ENCODE measurements at places on chromosomes 4 and X. TPM values are rescaled to one million over a fixed set of nuclear protein-coding genes. Genes with fewer than 3 reads are reported as not detected.

Gene DCAF4L1
- total RNA-seq = 0.18 TPM

Gene PNMA6A
- total RNA-seq = 7.6 TPM

Gene CFI
- total RNA-seq = not detected

Gene DCAF8L2
- total RNA-seq = not detected

Gene CORIN
- total RNA-seq = 0.36 TPM

- peak overlapping the region; percentile 78 for H3K4me3 ChIP-seq
- H3K4me1 ChIP-seq = no peaks in the 10 kb centered on the region
- peaks cover 7% of the 10 kb centered on the region for H3K27me3 ChIP-seq
- no peak for DNase-seq
Observed at GRCh38 chr4:182447767-182448280, 204.6 kb downstream of the TENM3 start.

DNA sequence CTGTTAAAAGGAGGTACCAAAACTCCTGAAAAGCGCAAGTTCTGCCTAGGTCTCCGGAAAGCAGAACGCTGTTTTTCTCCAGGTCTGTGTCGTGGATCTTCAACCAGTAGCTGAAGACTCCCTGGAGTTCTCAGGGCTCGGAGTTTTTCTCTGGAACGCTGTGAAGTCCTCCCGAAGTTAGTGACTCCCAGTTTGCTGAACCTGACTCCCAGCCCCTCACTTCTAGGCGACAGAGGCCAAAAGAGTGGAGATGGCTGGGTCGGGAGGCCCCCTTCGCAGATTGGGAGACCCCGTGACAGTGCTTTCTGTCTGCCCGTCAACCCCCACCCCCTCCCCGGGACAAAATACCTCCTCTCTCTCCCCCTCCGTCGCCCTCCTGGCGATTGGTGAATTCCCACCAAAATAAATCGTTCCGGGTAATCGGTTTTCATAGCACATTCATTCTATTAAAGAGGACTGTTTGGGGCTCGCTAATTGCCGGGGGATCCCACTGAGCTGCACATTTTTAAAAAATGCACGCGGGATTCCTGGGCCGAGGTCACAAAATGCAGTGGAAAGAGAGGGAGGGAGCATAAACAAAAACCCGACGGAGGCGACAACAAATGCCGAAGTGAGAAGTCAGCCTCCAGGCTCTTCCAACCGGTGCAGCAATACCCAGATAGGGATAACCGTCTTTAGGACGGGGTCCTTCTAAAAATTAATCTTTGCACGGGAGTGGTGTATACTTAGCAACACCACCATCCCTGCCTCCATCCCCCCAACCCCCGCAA, 4.0 kb upstream of the MSX1 start:
- H3K27me3 ChIP-seq = peaks cover 97% of the 10 kb centered on the region
- H3K4me3 ChIP-seq = peak overlapping the region; percentile 36
- H3K27ac ChIP-seq = peak overlapping the region; percentile 59

- no peak overlapping the region for H3K27ac ChIP-seq
- H3K4me1 ChIP-seq = no peaks in the 10 kb centered on the region
- no peak for DNase-seq
- no peak overlapping the region for H3K4me3 ChIP-seq
- H3K36me3 ChIP-seq = peaks cover 83% of the 10 kb centered on the region
- no peaks in the 10 kb centered on the region for H3K27me3 ChIP-seq
Observed at GRCh38 chr4:118765399-118765798, 70.5 kb downstream of the SEC24D start.

- no peaks in the 10 kb centered on the region for H3K27me3 ChIP-seq
- no peak for DNase-seq
- no peak overlapping the region for H3K27ac ChIP-seq
- H3K4me1 ChIP-seq = no peaks in the 10 kb centered on the region
Observed at GRCh38 chrX:13284570-13284969, 35.3 kb downstream of the ATXN3L start.

- H3K27me3 ChIP-seq = no peaks in the 10 kb centered on the region
- no peaks in the 10 kb centered on the region for H3K4me1 ChIP-seq
- H3K36me3 ChIP-seq = no peaks in the 10 kb centered on the region
- H3K4me3 ChIP-seq = no peak overlapping the region
- H3K27ac ChIP-seq = no peak overlapping the region
Observed at GRCh38 chr4:123488916-123489315, 92.3 kb downstream of the SPRY1 start.

DNA sequence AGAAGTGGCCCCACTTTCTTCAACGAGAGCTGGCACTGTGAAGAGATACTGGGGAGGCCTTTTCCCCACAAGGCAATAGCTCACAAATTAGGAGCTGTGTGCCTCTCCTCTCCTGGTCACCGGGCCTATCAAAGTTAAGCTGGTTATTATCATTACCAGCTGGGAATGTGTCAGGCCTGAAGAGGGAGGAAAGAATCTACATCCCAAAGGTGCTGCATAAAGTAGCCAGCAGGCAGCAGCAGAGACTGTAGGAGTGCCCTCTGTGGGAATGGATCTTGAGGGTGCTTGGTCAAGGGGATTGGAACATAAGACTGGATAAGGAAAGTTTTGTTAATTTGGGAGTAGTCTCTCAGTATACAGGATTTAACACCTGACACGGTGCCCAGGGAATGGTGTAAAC, 9.1 kb upstream of the TMPRSS11D start:
- DNase-seq = peak; percentile 80
- H3K27me3 ChIP-seq = no peaks in the 10 kb centered on the region
- peaks cover 8% of the 10 kb centered on the region for H3K4me1 ChIP-seq
- H3K36me3 ChIP-seq = no peaks in the 10 kb centered on the region
- H3K27ac ChIP-seq = no peak overlapping the region
- H3K4me3 ChIP-seq = no peak overlapping the region

DNA sequence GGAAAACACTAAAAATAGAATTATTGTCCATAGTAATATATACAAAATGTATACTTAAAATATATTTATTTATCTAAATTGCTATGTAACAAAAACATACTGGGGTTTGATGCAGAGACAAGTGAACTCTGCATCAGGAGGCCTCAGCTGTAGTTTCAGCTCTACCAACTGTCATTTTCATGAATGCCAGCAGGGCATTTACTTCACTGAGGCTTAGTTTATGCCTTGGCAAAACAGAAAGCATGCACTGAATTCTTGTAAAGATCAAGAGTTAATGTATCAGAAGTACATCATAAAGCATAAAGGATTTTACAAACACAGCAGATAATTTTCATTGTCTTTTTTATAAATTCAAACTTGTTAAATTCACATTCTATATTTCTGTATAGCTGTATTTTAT, 577.0 kb downstream of the C4orf33 start:
- H3K4me3 ChIP-seq = no peak overlapping the region
- H3K27ac ChIP-seq = no peak overlapping the region
- H3K4me1 ChIP-seq = no peaks in the 10 kb centered on the region
- no peaks in the 10 kb centered on the region for H3K27me3 ChIP-seq
